ENCODE measurements at places on chromosomes 5 and 9. TPM values are rescaled to one million over a fixed set of nuclear protein-coding genes. Genes with fewer than 3 reads are reported as not detected.
A peak's percentile ranks its signal among the peaks of the same experiment; 100 is the strongest.

DNA sequence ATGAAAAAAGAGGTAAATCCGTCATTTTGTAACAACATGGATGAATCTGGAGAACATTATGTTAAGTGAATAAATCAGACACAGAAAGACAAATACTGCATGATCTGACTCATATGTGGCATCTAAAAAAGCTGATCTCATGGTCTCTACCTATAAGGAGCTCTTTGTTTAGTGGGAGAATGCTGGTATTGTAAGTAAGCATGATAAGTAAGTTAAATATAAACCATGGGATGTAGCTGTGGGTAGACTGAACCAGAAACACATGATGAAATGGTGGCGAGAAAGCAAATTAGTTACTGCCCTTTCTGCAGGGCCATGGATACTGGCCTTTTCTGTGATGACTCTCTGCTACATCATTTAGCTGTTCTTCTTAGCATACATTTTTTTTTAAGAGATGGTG, 66.4 kb upstream of the RUSC2 start:
- no peak for DNase-seq

The KIF20A gene
- total RNA-seq, result 1.3 TPM

The RPL12 gene
- total RNA-seq, result 1,965 TPM

- no peak for DNase-seq
Measured at GRCh38 chr9:109238655-109239054, 71.6 kb upstream of the FRRS1L start.

GRCh38 chr9:77435688-77436087, 212.4 kb downstream of the GNA14 start:
- DNase-seq, result no peak

DNA sequence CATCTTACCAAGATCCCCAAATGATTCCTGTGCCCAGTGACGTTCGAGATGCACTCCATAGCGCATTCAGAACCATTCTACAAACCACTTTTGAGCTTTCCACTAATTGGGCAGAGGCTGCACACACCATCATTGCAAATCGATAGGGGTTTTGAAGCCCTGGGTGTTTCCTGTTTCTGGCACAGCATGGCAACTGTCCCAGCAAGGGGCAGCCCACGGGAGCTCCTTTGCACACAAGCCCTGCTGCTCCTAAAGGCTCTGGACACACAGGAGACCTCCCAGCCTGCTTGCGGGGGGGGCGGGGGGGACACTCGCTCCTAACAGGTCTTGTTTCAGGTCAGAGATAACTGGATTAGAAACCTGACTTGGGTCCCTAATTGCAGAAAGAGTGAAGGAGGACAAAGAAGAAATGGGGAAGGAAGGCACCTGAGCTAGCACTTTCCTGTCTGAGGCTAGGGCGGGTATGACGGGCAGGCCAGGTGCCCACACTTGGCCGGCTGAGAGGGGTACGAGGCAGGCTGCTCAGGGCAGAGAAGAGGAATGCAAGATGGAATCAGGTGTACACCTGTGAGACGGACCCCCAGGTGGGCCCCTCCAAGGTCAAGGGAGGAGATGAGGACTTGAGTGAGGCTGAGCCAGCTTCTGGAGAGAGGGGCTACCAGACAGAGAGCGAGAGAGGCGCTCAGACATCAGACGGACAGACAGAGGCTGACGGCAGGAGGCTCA, 820 bp downstream of the FBP1 start:
- DNase-seq, result no peak

DNA sequence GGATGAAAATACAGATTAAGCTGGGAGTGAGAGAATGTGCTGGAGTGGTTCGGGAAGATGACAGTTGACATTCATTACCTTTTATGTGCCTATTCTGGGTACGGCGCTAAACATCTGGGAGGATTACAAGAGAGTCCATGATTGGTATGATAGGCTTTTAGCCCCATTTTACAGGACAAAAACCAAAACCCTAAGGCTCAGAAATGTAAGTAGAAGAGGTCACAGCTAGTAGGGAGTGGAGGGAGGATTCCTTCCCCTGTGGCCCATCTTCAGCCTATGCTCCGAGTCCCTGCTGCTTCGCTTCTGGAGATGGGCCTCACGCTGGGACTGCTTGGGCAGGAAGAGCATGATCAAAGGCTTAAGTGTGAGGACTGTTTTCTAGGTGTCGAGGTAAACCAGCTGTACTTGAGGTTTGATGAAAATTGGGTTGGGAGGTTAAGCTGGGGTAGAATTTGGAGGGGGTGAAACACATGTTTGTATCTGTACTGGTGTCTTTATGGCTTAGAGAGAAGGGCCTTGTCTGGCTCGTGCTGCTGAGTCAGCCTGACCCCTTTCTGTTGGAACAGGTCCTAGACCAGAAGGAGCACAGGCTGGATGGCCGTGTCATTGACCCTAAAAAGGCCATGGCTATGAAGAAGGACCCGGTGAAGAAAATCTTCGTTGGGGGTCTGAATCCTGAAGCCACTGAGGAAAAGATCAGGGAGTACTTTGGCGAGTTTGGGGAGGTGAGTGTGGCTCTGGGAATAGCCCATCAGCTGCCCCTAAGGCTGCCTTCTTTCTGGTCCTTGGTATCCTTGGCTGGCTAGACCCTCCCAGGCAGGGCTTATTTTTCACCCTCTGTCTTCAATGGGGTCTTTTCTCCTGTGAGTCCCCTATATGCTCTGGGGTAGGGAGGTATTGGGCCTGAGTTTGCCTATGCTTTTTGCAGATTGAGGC, 2.1 kb downstream of the HNRNPAB start:
- peak; percentile 78 for DNase-seq

The PTPRD gene
- 2.7 TPM for total RNA-seq

The CTSL gene
- 127 TPM for total RNA-seq

GRCh38 chr5:73305386-73305785, 132.4 kb downstream of the TMEM174 start:
- no peak for DNase-seq

GRCh38 chr5:121628783-121629182, 222.9 kb upstream of the FTMT start:
- DNase-seq, result peak; percentile 31

The TOR1B gene
- 19.2 TPM for total RNA-seq

DNA sequence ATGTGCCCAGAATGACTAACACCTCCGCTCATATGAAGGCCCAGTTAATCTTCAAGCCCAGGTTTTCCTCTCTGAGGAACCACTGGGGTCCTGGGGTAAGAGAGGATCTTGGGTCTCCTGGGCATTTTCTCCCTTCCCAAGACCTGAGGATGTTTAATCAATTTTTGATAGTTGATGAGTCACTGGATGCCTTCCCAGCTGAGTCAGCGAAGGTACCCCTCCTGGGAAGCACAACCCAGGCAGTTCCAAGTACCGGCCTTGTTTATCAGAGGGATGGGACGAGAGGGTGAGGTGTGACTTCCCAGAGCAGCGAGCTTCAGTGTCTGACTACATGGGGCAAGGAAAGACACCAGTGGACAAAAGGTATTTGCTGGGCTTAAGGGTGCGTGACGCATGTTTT, 119.6 kb upstream of the IL12B start:
- peak; percentile 61 for DNase-seq

DNA sequence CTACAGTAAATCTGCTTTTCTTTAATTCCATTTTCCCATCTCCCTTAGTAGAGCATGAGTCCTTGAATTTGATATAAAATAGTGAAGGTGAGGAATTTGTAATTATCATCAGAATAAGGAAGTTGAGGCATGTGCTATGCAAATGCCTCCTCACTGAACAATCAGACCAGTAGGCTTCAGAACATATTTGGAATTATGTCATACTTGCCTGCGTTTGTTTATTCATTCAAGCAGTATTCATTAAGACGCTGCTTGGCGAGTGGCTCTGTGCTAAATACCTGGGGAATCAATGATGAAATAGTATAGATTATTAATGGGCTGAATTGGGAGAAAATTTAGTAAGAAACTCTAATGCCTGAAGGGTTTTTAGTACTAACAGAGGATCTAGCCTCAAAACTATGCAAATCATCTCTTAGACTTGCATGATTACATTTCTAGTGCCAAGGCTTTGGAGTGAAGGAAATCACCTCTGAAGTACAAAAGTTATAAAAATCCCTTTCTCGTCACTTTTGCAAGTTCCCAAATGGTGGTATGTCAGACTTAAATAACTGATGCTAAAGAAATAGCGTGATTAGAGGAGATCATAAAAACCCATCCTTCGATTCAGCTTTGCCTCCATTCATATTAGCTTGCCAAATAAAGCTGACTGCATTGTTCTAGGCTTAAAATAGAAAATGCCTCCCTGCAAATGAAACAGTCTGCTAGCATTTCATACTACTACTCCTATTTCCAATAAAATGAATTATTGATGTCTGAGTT, 141.7 kb downstream of the PCSK5 start:
- DNase-seq, result no peak

Measured in adrenal gland (tissue), 19 donors.